ENCODE measurements at places on chromosomes 16 and 17.

DNA sequence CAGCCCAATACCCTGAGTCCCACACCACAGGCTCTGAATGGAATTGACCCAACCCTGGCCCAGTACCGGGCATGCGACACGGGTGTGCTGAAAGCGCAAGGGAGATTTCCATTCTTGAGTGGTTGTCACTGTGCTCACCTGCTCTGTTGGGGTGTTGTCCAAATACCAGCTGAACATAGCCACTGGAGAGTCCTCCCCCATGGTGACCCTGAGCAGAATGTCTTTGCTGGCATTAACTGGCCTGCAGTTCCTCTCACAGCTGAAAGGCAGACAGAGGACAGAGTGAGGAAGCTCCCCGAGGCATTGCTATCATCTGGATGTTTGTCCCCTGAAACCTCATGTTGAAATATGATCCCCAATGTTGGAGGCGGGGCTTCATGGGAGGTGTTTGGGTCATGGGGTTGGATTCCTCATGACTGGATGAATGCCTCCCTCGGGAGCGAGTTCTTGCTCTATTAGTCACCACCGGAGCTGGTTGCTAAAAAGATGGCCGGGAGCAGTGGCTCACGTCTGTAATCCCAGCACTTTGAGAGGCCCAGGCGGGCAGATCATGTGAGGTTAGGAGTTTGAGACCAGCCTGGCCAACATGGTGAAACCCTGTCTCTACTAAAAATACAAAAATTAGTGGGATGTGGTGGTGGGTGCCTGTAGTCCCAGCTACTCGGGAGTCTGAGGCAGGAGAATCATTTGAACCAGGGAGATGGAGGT lies 57.3 kb upstream of the BCO1 start:
- DNase-seq: no peak

- DNase-seq: no peak
These were observed 25.0 kb downstream of the LGALS3BP start for GRCh38 chr17:78954684-78955083.

- no peak for DNase-seq
These were observed 88.8 kb upstream of the GSE1 start for GRCh38 chr16:85524365-85524629.

DNA sequence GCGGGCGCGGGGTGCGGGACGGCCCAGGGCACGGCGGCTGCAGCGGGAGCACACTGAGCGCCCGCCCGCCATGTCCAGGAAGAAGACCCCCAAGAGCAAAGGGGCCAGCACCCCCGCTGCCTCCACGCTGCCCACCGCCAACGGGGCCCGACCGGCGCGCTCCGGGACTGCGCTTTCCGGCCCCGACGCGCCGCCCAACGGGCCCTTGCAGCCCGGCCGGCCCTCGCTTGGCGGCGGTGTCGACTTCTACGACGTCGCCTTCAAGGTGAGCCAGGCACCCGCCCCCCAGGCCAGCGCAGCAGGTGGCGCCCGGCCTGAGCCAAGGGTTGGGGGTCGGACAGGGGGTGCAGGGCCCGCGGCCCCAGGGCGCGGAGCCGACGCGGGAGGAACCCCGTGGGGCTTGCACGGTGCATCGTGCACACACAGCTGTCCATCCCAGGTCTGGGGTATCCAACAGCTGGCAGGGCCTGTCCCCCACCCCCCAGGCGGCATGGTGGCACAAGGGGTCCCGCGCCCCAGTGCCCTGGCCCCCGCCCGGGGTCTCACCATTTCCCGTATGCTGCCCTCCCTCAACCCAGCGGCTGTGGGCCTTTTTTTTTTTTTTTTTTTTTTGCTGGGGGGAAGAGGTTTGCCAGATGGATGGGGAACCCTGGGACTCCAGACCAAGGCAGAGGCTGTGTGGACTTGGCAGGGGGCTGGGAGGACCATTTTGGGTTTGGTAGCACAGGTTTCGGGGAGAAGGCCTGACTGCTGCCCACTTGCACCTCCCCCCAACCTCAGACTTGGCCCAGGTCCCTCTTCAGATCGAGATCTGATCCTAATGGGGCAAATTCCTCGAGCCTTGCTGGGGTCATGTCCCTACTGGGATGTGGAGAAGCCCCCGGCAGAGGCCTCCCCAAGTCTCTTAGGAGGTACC lies 547 bp downstream of the RAB26 start:
- DNase-seq: no peak

- no peak for DNase-seq
These were observed 5.2 kb upstream of the CORO6 start for GRCh38 chr17:29627951-29628350.

DNA sequence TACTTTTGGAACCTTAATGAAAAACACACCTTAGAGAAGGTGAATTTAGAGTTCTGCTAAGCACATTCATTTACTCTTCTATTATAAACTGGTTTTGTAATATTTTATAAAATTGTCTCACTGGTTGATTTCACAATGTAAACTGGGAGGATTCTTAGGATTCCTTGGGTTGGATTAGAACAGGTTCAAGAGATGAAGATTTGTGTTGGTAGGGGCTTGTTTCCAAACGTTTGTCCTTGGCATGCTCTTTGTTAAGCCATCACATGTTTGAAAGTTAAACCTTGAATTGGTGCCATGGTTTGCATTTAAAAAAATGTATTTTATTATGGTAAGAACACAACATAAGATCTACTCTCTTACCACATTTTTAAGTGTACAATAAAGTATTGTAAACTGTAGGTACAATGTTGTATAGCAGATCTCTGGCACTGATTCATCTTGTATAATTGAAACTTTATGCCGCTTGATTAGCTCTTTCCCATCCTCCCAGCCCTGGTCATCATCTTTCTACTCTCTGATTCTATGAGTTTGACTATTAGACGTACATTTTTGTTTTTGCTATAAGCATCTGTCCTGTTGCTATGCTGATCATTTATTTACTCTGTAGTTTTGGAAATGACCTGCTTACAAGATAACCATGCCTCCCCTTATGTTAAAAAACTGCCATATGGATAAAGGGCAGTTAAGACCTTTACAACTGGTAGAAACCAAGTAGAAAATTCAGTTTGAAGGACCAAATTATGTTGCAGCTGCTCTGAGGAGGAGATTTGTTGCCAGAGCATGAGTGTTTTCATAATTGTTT lies 9.6 kb downstream of the FTO start:
- no peak for DNase-seq

GRCh38 chr16:64089697-64090096 lies 1032.2 kb downstream of the CDH11 start:
- no peak for DNase-seq

- DNase-seq: no peak
These were observed 13.6 kb downstream of the UBFD1 start for GRCh38 chr16:23570992-23571632.

GRCh38 chr16:84917492-84917891 lies 93.8 kb downstream of the ZDHHC7 start:
- DNase-seq: no peak

DNA sequence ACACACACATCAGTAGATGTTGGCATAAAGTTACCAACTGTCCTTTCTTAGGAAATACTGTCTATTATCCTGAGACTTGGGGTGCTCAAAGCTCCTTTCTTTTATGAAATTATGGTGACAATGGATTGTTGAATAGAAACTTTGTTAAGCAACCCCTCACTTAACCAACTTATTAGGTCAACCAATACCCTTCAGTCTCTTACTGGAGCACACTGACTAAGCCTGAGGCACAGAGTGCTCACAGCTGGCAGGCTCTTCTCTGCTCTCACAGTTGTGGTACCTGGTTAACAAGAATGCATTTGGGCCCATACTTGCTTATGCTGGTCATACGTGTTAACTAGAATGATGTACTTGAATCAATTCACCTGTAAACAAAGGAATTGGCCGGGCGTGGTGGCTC lies 24.8 kb downstream of the CD300LF start:
- no peak for DNase-seq

DNA sequence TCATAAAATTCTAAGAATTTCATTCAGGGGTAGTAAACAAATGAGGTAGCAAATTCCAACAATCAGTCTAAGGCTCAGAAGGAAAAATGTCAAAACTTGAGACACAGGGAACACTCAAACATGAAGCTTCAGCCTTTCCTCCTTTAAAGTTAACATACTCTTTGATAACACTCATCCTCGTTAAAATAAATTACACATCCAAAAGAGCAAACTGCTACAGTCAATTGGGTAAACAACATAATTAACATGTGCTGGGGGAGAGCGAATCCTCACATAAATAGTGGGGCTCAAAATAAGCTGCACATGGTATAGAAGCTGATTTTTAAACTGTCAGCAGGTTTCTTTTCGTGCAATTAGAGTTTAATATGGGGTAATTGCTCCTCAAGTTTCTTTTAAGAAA lies 12.9 kb downstream of the GRB2 start:
- DNase-seq: no peak

DNA sequence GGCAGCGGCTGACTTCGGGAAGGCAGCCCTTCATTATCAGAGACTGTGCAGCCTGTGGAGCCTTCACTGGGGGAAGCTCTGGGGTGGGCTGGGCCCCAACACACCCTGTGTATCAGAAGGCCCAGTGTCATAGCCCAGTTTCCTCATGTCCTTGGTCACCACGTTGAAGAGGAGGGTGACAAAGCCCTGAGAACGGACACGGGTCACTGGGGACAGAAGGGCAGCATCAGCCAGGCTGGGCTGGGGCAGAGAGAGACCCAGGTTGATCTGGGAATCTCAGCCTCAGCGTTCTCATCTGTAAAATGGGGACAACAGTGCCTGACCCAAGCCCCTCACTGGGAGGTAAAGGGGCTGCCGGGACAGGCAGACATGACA lies 19.3 kb downstream of the B9D1 start:
- no peak for DNase-seq

GRCh38 chr17:47905221-47905733 lies 9.2 kb downstream of the SP2 start:
- DNase-seq: no peak

DNA sequence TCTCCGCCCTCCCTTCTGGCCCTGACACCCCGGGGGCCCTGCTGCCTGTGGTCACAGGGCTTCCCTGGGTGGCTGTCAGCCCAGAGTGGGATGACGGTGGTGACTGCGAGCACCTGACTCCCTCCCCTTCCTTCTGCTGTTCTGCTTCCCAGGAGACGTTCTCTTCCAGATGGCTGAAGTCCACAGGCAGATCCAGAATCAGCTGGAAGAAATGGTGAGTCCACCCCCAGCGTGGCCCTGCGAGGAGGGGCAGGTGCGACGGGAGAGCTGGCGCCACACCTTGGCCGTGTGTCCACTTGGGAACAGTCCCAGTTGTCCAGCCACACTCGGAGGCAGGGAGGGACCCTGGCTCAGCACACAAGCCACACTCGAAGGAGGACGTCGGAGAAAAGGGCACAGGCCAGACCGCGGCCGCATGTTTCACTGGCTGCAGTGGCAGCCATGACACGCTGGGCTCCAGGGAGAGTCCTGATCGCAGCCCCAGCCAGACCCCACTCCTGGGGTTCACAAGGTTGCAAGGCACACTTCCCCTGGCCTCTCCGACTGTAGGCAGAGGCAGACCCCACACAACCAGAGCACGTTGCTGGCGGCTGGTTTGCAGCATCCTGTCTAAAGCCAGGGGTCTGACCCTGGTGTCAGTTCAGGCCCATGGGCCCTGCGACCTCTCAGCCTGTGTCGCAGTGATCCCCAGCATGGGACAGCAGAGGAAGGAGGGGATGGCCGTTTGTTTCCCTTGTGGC lies 49.9 kb downstream of the BAIAP2 start:
- DNase-seq: no peak

DNA sequence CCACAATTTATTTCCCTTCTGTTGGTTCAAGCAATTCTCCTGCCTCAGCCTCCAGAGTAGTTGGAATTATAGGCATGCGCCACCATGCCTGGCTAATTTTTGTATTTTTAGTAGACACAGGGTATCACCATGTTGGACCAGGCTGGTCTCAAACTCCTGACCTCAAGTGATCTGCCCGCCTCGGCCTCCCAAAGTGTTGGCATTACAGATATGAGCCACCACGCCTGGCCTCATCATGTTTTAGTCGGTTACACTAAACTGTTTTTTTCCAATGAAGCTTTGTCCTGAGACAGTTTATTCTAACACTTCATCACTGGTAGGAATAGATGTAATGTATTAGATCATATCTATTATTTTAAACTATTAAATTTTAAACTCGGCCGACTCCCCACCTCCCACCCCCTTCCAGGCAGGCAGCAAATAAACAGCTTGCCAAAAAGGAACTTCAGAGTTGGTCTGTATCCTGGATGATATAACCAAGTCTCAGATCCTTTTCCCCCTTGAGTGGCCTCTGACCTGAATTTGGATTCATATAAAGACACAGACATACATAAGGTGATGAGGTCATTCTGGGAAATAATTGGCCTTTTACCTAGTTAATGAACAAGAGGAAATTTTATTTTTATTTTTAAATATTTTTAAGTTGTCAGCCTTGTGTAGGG lies 18.4 kb upstream of the CORO6 start:
- no peak for DNase-seq

GRCh38 chr17:36127199-36127893 lies 23.7 kb downstream of the CCL4 start:
- DNase-seq: no peak

DNA sequence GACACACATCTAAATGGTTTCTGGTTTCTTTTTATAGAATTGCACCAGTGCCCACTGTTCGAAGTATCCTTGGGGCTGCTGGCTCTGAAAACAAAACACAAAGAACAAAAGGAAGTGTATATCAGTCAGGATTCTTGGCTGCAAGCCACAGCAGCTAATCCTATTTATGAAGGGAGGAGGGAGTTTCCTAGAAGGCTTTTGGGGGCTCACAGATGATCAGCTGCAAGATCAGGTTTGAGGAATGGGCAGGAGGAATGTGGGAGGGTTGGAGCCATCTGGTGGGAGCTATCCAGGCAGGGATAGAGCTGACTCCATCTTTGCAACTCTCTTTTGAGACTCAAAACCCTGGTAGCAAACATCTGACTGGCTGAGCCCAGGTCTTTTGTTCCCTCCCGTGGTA lies 118.3 kb upstream of the EEF2KMT start:
- no peak for DNase-seq

DNA sequence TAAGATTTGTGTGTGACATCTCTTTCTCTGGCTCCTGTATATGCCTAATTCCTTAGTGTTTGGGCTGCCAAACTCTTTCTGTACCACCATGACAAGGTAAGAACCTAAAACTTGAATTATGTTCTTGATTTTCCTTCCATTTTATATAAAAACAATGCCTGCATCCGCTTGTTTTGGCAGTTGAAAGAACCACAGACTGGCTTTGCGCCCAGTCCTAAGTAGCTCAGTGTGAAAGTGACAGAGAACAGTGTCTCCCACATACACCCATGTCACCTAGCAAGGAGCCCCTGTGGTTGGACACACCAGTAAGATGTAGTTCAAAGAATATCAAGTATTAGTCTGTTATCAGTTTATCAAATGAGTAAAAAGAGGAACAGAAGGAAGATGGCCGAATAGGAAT lies 40.7 kb upstream of the SLC6A2 start:
- DNase-seq: no peak
